ENCODE measurements at places on chromosomes 5 and 9. TPM values are rescaled to one million over a fixed set of nuclear protein-coding genes. Genes with fewer than 3 reads are reported as not detected.

GRCh38 chr5:154214371-154215106, 24.0 kb downstream of the GALNT10 start:
- peak; percentile 5 for DNase-seq

PARP8 gene
- 27.0 TPM for total RNA-seq

DNA sequence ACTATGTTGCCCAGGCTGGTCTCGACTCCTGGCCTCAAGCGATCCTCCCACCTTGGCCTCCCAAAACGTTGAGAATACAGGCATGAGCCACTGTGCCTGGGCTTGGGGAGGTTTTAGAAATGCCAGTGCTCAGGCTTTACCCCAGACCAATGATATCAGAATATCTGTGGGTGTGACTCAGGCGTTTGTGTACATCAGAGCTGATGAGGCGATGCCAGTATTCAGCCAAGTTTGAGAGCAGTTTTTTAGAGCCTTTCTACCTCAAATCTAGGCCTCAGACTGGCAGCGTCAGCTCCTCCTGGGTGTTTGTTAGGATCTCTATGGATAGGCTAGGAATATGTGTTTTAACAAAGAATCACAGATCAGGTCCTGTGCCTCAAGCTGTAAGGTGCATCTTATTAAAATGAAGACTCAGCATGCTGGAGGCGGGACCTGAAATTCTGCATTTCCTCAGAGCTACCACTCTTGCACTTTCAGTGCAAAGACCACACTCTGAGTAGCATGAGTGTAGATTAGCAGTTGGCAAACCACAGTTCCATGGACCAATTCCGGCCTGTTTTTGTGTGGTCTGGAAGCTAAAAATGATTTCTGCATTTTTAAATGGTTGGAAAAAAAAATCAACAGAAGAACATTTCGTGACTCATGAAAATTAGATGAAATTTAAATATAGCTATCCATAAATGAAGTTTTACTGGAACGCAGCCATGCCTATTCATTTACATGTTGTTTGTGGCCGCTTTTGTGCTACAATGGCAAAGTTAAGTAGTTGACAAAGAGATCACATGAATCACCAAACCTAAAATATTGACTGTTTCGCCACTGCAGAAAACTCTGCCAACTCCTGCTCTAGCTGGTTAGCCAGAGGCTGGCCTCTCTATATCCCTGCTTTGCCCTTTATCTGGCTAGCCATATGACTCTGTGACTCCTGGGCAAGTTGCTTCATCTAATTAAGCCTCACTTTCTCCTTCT, 92.2 kb downstream of the KLF4 start:
- no peak for DNase-seq

PTGR1 gene
- total RNA-seq, result 46.3 TPM

LHX2 gene
- total RNA-seq, result not detected

GRCh38 chr5:168624850-168625364, 45.7 kb upstream of the PANK3 start:
- DNase-seq, result no peak

- no peak for DNase-seq
Measured at GRCh38 chr5:32604800-32605765, 19.7 kb downstream of the SUB1 start.

DNA sequence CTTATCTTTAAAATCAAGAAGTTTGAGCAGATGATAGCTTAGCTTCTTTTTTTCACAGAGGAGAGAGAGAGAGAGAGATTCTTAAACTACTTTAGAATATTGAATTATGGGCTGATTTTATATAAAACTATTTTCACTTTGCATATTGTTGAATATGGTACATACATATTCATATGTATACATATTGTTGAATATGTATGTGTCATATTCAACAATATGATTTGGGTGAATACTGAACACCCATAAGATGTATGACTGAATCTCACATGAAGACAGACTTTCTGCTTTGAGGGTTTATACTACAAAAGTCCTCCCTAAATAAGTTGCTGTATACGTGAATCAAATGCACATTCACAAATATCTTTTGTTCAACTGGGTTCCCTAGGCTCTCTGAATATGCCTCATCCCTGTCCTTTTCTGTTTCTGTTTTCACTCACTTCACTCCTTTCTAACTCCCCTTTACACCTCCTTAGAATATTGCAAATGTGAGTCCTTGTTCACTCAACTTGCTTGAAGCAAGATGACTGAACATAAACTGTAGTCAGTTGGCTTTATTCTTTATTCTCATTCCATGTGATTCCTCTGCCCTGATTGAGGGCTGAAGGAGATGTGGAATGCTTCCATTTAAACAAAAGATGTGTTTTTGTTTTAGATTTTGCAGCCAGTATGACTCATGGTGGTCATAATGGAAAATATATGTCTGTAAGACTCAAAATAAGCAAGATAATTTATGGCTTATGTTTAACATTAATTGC, 225.4 kb upstream of the DAB2 start:
- DNase-seq, result no peak

DNA sequence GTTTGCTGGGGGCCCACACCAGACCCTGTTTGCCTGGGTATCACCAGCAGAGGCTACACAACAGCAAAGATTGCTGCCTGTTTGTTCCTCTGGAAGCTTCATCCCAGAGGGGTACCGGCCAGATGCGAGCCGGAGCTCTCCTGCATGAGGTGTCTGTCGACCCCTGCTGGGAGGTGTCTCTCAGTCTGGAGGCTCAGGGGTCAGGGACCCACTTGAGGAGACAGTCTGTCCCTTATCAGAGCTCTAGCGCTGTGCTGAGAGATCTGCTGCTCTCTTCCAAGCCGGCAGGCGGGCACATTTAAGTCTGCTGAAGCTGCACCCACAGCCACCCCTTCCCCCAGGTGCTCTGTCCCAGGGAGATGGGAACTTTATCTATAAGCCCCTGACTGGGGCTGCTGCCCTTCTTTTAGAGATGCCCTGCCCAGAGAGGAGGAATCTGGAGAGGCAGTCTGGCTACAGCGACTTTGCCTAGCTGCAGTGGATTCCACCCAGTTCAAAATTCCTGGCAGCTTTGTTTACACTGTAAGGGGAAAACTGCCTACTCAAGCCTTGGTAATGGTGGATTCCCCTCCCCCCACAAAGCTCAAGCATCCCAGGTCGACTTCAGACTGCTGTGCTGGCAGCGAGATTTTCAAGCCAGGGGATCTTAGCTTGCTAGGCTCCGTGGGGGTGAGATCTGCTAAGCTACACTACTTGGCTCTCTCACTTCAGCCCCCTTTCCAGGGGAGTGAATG, 206.0 kb upstream of the TLX3 start:
- DNase-seq, result no peak

- DNase-seq, result no peak
Measured at GRCh38 chr5:61802456-61802855, 470.4 kb downstream of the ZSWIM6 start.

- no peak for DNase-seq
Measured at GRCh38 chr5:180049185-180049548, 22.4 kb downstream of the RNF130 start.

DNA sequence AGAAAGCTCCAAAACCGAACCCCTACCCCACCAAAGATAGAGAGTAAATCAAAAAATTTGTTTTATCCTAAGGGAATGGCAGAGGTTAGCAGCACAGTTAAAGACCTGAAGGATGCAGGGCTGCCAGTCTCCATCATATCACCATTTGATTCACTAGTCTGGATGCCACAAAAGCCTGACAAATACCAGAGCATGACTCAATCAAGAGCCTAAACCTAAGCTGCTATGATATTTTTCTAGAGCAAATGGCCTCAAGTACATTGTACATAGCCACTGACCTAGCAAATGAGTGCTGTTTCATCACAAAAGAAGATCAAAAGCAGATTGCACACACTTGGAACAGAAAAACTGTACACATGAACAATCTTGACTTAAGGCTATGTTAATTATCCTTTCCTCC, 48.0 kb downstream of the DPYSL3 start:
- no peak for DNase-seq

- no peak for DNase-seq
Measured at GRCh38 chr9:87527211-87527916, 29.7 kb downstream of the DAPK1 start.

IFNE gene
- total RNA-seq, result 2.0 TPM

DNA sequence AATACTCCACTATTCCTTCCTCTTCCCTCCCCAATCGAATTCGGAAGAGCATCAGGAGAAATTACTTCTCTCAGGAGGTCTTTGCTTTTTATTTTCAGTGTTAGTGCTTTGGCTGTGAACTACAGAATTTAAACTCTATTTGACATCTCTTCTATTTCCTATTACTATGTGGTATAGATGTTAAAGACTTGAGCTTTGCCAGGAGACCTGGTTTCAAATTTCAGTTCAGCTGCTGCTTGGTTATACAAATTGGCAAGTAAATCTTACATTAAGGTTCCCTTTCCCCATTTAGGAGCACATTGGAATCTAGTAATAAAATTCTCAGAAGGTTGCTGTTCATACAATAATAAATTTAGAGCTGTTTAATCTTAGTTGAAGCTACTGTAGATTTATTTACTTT, 13.1 kb downstream of the UHRF2 start:
- DNase-seq, result no peak

DNA sequence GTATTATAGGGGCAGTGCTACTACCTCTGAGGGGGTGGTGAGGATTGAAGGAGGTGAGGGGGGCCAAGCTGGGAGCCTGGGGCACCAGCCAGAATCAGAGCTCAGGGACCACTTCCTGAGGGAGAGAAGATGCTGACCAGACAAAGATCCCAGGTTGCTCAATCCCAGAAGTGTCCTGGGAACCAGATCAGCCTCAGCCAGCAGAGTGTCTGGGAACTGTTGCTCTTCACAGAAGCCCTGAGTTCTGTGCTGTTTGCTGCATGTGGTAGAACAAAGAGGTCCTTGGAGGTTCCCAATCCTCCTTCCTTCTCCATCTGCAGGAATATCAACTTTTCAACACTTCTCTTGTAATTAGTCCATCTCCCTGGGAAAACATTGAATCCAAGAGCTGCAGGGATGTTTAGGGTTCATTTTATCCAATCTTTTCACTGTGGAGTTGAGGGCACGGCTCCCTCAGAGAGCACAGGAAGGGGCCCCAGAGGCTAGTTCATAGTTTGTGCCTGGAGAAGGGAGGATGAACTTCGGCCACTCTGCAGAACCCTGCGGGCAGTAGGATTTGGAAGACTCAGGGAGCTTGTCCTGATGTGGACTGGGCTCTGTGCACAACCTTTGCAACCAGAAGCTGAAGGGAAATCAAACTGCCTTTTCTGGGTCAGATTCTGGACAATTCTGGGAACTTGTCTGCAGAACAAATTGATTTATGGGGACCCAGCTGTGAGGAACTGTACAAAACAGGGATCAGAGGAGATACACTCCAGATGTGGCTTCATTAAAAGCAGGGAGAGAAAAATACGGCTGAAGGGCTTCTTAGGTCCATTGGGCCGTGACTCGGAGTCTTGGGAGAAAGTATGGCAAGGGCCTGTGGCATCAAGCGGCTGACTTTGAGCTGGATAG, 57.1 kb downstream of the GALNT12 start:
- no peak for DNase-seq

GRCh38 chr5:33312571-33313549, 127.9 kb upstream of the TARS1 start:
- DNase-seq, result no peak

PLAC8L1 gene
- 2.6 TPM for total RNA-seq

DNA sequence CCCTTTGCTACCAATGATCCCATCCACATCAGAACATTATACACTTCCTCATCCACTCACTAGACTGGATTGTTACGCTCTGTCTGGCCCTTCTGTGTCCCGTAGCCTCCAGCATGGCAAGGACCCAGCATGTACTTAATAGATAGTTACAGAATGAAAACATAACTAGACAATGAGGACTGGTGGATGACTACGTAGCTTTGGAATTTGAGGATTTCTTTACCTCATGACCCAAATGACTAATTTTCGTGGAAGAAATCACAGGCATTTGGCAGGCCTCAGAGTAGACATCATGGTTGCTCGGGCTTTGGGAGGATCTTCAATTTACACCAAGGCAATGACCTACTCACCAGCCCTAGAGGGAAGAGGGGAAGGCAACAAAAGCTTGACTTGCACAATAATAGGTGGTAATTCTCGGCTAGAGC, 299.8 kb downstream of the TLE1 start:
- DNase-seq, result no peak

- DNase-seq, result peak; percentile 71
Measured at GRCh38 chr5:139696894-139697658, 48.9 kb downstream of the CXXC5 start.

FBP2 gene
- total RNA-seq, result not detected

GRCh38 chr9:18888290-18888689, 144.7 kb downstream of the SAXO1 start:
- DNase-seq, result no peak

Data from mesothelial cell of epicardium (in vitro differentiated cells).